ENCODE measurements at places on chromosomes 11 and 22.

- no peak for DNase-seq
Measured at GRCh38 chr11:3879967-3880542, 24.6 kb downstream of the STIM1 start.

DNA sequence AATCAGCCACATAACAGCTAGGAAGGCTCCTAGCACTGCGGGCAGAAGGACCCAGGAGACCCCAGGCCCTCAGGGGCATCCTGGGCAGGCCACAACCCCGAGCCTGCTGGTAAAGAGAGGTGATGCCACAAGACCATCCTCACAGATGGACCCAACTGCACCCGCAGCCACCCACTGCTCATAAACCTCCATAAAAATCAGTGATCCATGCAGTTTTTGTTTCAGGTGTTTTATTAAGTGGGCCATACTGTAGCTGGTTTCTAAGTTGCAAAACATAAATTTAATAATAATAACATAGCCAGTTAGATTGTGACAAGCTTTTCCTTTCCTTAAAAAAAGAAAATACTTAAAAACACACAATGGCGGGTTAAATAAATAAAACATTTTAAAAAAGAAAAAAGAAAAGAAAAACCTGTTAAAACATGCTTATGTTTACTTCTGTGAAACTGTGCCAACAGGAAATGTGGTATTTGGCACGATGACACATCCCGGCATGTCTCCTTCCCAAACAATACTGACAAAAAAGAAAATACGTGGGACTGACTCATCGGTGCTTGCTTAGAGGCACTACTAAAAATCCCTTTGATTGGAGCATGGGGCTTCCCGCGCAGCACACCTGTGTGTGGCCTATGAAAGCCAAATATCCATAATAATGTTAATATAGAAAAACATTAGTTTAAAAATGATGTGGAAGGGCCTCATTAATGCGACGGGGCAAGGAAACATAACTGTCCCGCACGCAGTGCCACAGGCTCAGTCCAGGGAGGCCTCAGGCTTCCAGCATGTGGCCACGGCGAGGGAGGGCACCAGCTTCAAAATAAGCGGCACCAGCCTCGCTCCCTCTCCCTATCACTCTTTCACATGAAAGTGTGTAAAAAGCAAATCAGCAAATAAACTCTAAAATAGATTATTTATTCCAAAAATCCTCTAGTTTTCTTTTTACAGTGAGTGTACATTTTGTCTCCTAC lies 47.5 kb upstream of the SCUBE2 start:
- no peak for DNase-seq

- DNase-seq, result no peak
Measured at GRCh38 chr11:82765466-82766034, 31.9 kb upstream of the FAM181B start.

DNA sequence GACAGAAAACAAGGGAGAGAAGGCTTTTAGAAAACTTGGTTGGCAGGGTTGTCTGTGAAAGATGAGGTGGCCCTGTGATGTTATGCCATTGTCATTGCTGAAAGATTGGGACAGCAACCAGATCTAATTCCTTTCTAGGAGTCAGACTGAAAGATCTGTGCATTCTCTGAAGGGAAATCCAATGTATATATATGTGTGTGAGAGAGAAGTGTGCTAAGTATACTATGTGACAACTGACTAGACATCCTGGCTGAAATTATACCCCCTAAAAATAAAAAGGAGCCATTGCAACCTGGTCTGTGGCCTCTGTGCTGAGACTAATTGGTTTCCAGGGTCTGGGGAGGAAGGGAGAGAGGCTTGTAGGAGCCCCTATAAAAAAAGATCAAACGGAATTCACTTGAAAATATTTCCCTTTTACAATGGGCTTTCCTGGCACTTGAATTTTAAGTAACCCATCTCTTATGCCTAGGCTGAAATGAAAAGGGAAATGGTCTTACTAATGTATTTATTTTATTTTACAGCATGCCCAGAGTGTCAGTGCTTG lies 1.2 kb upstream of the MPPED2 start:
- DNase-seq, result no peak

- DNase-seq, result no peak
Measured at GRCh38 chr11:99937330-99937729, 749.8 kb upstream of the ARHGAP42 start.

- DNase-seq, result no peak
Measured at GRCh38 chr22:45776313-45776585, 104.6 kb downstream of the ATXN10 start.

GRCh38 chr11:63246045-63246444 lies 2.6 kb upstream of the SLC22A25 start:
- no peak for DNase-seq

- no peak for DNase-seq
Measured at GRCh38 chr22:36144886-36145541, 15.5 kb downstream of the APOL3 start.

GRCh38 chr11:64148226-64148916 lies 17.5 kb downstream of the MACROD1 start:
- DNase-seq, result peak; percentile 71

GRCh38 chr11:94826415-94826814 lies 58.3 kb downstream of the AMOTL1 start:
- no peak for DNase-seq

GRCh38 chr22:47127441-47127871 lies 365.0 kb downstream of the TBC1D22A start:
- no peak for DNase-seq

GRCh38 chr22:46528121-46528610 lies 9.3 kb downstream of the CELSR1 start:
- DNase-seq, result no peak

DNA sequence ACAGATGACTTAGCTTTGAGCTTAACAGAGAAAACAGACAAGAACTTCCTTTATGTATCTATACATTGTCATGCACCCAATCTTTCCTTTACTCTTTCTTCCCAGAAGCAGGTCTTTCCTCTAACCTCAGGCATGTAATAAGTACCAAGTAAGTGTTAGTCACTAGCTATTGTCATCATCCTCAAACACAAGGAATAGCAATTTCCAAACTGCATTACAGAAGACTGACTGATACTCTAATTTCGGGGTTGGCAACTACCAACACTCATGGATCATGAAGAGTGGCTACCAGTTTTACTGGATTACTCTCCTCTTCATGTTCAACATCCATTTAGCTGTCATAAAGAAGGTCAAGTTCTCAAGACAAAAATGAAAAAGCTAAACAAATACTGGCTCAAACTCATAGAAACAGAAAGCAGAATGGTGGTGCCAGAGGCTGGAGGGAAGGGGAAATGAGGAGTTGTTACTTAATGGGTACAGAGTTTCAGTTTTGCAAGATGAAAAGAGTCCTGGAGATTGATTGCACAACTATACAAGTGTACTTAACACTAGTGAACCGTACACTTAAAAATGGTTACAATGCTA lies 111.6 kb downstream of the SIK3 start:
- no peak for DNase-seq

DNA sequence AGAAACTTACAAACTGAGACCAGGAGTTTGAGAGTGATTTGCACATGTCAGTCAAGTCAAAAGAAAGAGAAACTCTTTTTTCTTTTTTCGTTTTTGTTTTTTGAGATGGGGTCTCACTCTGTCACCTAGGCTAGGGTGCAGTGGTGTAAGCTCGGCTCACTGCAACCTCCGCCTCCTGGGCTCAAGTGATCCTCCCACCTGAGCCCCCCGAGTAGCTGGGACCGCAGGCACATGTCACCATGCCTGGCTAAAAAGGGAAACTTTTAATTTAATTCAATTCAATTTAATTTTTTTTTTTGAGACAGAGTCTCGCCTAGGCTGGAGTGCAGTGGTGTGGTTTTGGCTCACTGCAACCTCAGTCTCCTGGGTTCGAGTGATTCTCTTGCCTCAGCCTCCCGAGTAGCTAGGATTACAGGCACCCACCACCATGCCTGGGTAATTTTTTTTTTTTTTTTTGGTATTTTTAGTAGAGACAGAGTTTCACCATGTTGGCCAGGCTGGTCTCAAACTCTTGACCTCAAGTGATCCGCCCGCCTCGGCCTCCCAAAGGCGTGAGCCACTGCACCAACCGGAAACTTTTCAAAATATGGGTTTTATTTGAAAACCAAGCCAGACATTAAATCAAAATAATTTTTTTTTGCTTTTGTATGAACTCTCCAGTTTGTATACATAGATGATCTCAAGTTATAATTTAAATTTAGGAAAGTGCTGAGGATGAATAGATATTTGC lies 9.9 kb downstream of the UCP3 start:
- DNase-seq, result no peak

DNA sequence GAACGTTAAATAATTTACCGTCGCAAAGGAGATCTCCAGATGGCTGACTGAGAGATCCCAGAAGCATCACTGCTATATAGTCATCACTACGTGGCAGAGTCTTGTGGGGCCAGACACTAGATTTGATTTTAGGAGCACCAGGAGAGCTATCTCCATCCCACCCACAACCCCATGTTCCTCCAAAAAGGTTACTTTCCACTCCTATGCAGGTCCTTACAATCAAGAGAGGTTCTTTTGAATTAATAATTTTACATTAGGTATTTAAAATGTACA lies 19.4 kb downstream of the GUCY1A2 start:
- DNase-seq, result no peak

DNA sequence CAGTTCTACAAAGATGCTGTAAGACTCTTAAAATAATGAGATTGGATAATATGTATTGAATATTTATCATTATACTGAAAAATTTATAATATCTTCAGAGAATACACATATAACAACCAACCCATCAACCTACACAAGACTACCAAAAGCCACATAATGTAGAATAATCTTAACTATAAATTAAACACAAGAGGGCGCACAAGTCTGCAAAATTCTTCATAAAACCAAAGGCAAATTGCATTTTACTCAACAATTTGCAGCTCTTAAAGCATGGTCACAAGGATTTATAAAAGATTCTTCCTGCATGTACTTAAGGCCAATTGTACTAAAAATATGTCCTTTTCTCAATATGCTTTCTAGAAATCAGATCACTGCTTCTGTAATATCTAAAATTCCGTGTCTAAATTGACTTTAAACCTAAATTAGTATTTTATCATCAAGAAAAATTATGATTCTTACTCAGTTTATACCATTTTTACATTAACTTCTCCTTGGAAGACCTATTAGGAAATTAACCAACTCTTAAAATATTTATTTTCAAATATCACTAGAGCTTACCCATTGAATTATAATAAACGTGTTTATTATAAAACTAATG lies 79.0 kb downstream of the TTC28 start:
- no peak for DNase-seq

DNA sequence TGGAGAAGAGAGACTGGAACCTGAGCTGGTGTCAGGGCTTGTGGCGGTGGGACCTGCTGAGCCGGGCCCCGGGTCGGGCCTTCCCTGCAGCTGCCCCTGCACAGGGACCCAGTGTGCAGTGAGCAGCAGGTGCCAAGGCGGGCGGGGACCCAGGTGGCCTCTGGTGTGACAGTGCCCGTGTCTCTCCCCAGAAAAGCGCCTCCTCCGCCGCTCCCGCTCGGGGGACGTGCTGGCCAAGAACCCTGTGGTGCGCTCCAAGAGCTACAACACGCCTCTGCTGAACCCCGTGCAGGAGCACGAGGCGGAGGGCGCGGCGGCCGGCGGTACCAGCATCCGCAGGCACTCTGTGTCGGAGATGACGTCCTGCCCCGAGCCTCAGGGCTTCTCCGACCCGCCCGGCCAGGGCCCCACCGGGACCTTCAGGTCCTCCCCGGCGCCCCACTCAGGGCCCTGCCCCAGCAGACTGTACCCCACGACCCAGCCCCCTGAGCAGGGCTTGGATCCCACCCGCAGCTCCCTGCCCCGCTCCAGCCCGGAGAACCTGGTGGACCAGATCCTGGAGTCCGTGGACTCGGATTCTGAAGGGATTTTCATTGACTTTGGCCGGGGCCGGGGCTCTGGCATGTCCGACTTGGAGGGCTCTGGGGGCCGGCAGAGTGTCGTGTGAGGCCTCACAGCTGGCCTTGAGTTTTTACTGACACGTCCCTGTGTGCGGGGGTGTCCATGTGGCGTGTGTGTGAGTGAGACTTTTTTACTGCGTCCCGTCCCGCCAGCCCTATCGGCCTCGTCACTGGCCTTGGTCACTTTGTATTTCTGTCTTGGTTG lies 15.6 kb upstream of the ARHGAP8 start:
- DNase-seq, result no peak

GRCh38 chr11:126608658-126609057 lies 253.2 kb downstream of the ST3GAL4 start:
- DNase-seq, result no peak

DNA sequence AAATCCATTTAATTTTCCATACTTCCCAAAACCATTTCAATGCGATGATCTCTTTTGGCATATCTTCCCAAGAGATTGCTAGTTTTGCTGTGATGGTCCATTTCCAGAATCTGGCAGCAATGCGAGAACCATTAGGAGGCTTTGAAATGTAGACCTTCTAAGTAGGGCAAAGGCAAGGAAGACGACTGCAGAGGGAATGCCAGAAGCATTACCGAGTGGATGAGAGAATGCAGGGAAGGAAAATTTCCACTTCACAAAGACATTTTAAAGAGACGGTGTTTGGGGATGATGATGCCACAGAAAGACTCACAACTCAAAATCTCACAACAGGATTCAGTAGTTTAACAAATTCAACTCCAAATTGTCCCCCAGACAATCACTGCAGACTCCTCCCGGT lies 471 bp upstream of the CEP126 start:
- no peak for DNase-seq

DNA sequence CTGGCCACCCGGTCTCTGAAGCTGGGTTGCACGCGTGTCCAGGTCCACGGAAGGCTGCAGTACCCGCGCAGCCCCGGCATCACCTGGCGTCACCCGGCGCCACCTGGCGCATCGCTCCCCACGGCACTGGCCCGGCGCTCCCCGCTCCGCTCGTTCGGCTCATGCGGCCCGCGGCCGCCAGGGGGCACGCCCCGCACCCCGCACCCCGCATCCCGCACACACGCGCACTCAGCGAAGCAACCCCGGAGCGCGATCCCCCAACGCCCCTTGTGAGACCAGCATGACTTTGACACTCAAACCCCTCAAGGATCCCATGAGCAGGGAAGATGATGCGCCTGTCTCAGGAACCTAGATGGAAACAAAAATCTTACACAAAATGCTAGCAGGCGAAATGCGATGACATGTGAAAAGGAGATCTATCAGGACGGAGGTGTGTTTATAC lies 11.9 kb downstream of the B3GNT6 start:
- DNase-seq, result no peak

DNA sequence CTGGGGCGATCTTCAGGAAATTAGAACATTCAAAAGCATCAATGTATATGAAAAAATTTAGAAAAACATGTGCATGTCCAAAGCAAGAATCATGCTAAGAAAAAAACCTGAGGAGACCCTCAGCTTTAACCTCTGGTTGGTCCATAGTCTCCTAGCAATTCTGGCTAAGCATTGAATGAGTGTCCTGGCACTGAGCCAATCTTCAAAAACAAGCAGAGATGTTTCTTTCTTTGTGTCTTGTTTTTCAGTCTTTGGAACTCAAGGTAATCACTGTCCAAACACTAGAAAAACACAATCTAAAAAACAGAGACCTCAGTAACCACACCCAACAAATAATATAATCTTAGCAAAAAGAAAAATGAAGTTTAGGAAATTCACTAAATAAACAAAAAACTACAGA lies 205.4 kb upstream of the CARD18 start:
- DNase-seq, result no peak

Measured in GM12892 (cell line).